ENCODE measurements at places on chromosomes 3 and 15.
A peak's percentile ranks its signal among the peaks of the same experiment; 100 is the strongest.

- no peak for DNase-seq
- no peaks in the 10 kb centered on the region for H3K36me3 ChIP-seq
- H3K4me1 ChIP-seq: peaks cover 5% of the 10 kb centered on the region
- no peak overlapping the region for H3K27ac ChIP-seq
- no peak overlapping the region for H3K4me3 ChIP-seq
Observed at GRCh38 chr3:112778353-112778948, 68.2 kb downstream of the CD200R1L start.

DNA sequence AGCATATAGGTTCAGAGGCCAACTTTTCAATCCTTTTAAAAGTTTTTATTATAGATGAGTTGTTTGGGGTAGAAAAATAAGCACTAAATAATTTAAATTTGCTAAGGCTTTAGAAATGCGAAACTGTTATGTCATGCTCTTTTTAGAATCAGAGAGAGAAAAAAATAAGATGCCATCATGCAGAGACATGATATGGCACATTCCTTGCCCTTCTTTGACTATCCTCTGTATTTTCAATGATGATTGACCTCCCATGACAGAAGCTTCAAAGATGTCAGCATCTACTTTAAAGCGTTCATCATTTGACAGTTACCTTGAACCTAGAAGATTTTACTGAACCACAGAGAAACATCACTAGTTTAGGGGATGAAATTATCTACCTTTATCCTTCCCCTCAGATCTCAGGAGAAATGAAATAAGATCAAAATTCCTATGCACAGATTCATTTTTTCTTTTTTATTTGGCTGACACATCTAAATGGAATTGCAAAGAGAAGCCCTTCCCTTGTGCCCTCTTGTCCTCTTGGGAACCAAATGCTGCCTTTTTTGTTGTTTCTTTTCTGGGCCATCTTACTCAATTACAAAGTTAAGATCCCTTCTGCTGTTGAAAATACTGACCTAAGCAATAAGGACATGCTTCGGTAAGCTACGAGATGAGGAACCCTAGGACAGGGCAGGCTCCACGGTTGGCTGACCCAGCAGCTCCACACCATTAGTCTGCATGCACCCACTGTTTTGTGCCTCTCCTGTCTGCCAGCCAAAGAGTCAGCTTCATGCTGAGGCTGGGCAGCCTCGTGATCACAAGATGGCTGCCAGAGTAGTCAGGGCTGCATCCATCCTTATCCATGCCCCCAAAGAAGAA, 289.7 kb upstream of the TPM1 start:
- H3K4me3 ChIP-seq: no peak overlapping the region
- H3K27me3 ChIP-seq: no peaks in the 10 kb centered on the region
- H3K36me3 ChIP-seq: no peaks in the 10 kb centered on the region
- H3K27ac ChIP-seq: peak overlapping the region; percentile 97
- peak; percentile 87 for DNase-seq
- peaks cover 85% of the 10 kb centered on the region for H3K4me1 ChIP-seq

- DNase-seq: no peak
- no peak overlapping the region for H3K4me3 ChIP-seq
- H3K27me3 ChIP-seq: no peaks in the 10 kb centered on the region
- no peak overlapping the region for H3K27ac ChIP-seq
- no peaks in the 10 kb centered on the region for H3K36me3 ChIP-seq
Observed at GRCh38 chr15:82100111-82100929, 54.5 kb upstream of the MEX3B start.

DNA sequence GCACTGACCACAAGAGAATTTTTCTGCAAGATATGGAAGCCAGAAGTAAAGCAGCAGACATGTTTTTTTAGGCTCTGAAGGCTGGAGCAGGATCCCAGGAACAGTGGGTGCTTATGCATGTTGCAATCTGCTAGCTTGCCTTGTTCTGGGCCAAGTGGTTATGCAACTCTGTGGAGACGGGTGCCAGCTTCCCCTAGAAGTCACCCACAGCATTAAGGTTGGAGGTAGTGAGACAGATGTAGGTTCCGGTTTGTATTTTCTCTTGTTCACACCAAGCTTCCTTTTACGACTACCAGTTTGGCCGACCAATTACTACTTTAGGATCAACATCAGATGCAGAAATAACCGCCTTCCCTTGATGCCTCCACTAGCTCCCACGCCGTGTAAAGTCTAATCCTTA, 11.1 kb downstream of the DPH3 start:
- no peaks in the 10 kb centered on the region for H3K4me1 ChIP-seq
- H3K27ac ChIP-seq: no peak overlapping the region
- H3K4me3 ChIP-seq: no peak overlapping the region

DNA sequence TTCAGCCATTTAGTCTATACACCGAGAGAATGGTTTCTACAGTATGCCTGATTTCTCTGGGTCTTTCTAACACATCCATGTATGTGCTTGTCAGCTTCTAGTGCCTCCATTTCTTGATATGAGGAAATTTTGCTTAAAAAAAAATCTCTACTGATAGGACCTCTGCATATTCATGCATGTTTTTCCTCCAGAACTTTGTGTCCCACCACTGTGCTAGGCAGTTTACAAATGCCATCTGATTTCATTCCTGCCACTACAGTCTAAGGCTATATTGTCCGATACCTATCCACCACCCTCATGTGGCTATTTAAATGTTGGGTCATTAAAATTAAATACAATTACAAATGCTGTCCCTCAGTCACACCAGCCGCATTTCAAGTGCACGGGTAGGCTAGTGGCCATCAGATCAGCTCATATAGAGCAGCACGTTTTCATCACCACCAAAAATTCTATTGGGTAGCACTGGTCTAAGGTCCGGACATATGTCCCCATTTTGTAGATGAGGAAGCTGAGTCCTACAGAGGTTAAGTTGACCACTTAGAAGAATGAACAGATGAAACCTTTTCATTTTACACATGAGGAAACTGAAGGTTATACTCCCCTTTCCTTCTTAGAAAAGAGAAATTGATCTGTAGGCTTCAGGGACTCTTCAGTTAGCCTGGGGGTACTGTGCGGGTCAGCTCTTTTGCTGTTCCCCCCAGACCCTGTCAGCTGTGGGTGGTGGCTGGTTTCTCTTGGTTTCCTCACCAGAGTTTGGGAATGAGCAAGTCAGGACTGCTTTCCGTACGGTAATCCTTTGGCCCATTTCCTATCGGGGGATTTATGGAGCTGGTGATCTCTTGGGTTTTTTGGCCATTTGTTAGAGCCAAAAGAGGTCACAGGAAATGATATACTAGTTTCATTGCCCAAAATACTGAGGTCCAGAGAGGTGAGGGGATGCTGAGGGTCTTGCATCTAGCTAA, 56.5 kb downstream of the SMAD3 start:
- H3K4me3 ChIP-seq: no peak overlapping the region
- H3K27ac ChIP-seq: peak overlapping the region; percentile 95
- H3K27me3 ChIP-seq: no peaks in the 10 kb centered on the region
- H3K36me3 ChIP-seq: no peaks in the 10 kb centered on the region

GRCh38 chr3:72306800-72307341, 521.9 kb upstream of the PROK2 start:
- H3K36me3 ChIP-seq: no peaks in the 10 kb centered on the region
- no peak overlapping the region for H3K4me3 ChIP-seq
- DNase-seq: peak; percentile 23
- no peaks in the 10 kb centered on the region for H3K27me3 ChIP-seq
- no peak overlapping the region for H3K27ac ChIP-seq

Measured in thyroid gland (tissue), 4 donors.